CD4-positive, alpha-beta memory T cell (primary cell): ENCODE measurements at places on chromosomes 6 and 20. TPM values are rescaled to one million over a fixed set of nuclear protein-coding genes. Genes with fewer than 3 reads are reported as not detected.

Gene CD24
- total RNA-seq, result not detected

Gene MEP1A
- total RNA-seq, result not detected

Gene PLN
- not detected for total RNA-seq

Gene PMEPA1
- total RNA-seq, result 8.1 TPM

DNA sequence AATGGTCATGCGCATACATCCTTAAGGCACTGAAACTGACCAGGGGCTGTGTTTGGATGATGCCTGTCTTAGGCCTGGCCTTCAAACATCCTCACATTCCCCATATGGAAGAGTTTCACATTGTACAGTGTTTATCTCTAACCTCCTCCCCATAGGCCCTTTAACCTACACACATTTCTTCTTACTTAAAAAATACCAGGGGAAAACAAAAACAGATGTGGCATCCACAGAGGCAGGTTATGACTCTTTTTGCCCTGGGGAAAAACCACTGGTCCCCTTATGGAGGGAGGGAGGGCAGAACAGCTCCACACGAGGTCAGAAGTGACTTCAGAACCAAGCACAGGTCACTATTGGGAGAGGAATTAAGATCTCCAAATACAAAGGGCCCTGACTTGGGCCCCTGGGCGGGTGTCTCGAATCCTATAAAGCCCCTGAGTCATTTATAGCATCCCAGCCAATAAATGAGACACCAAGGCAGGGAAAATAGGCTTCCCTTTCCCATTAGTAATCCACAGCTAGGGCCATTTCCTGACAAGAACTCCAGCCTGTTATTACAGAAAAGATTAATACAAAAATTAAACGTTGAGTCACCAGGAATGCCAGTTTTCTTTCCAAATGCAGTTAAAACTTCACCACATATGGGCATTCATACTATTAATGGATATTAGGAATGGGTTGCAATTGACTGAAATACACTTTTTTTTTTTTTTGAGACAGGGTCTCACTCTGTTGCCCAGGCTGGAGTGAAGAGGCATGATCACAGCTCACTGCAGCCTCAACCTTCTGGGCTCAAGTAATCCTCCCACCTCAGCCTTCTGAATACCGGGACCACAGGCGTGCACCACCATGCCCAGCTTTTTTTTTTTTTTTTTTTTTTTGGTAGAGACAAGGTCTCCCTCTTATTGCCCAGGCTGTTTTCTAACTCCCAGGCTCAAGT lies 107.2 kb downstream of the ATP9A start:
- peaks cover 12% of the 10 kb centered on the region for H3K4me1 ChIP-seq
- H3K4me3 ChIP-seq, result no peak overlapping the region
- no peak overlapping the region for H3K27ac ChIP-seq
- H3K36me3 ChIP-seq, result no peaks in the 10 kb centered on the region
- H3K27me3 ChIP-seq, result no peaks in the 10 kb centered on the region
- no peak for DNase-seq

GRCh38 chr6:112909781-112910180 lies 562.7 kb downstream of the RFPL4B start:
- DNase-seq, result no peak
- H3K27ac ChIP-seq, result no peak overlapping the region
- no peaks in the 10 kb centered on the region for H3K36me3 ChIP-seq
- H3K4me1 ChIP-seq, result no peaks in the 10 kb centered on the region
- no peaks in the 10 kb centered on the region for H3K27me3 ChIP-seq
- H3K4me3 ChIP-seq, result no peak overlapping the region

GRCh38 chr20:12535316-12535715 lies 473.5 kb upstream of the SPTLC3 start:
- H3K27ac ChIP-seq, result no peak overlapping the region
- no peaks in the 10 kb centered on the region for H3K4me1 ChIP-seq

DNA sequence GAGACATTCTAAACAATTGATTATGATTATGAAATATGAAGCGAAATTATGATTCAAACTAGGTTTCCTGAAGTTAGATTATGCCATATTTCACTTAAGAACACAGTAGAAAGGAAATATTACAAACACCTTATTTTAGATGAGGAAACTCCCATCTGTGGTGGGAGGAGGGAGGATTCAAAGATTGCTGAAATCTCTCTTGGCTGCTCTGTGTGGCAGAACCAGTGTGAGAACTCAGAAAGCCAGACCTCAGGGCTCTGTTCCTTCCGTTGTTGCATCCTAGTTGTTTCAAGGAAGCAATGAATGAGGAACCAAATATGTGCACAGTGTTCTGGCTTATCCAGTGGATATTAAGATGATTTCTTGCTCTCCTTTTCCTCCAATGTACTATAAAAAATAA lies 2.1 kb downstream of the TAAR5 start:
- H3K4me3 ChIP-seq, result no peak overlapping the region
- no peak for DNase-seq
- H3K36me3 ChIP-seq, result no peaks in the 10 kb centered on the region

DNA sequence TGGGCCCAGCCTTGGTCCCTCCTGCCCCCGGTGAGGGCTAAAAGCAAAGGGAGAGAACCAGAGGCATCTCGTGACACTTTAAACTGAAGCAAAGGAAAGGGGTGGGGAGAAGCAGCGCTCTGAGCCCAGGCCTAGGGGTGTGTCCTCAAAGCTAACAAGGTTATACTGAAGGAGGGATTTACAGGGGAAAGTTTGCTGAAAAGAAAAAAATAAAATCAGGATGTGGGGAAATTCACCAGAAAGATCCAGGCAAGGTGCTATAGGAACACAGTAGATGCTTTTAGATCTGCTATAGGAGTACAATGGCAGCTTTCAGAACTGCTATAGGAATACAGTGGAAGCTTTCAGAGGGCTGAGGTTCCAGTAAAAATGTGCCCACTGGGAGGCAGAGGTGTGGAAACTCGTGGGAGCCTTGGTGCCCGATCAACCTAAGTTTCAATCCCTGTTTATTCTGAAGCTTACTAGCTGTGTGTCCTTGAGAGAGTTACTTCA lies at the start of gene COL9A1:
TSS of gene COL9A1 (minus strand) at position 51 of the 492 bp plus-strand sequence. CDS start 160 bp downstream, outside the sequence.
- no peaks in the 10 kb centered on the region for H3K27me3 ChIP-seq
- H3K36me3 ChIP-seq, result no peaks in the 10 kb centered on the region
- no peak within 1 kb of the TSS for H3K27ac ChIP-seq
- H3K4me3 ChIP-seq, result no peak within 1 kb of the TSS
- H3K4me1 ChIP-seq, result no peaks in the 10 kb centered on the region

GRCh38 chr6:5657684-5658430 lies 348.9 kb downstream of the NRN1 start:
- no peak for DNase-seq
- no peak overlapping the region for H3K27ac ChIP-seq
- no peak overlapping the region for H3K4me3 ChIP-seq
- no peaks in the 10 kb centered on the region for H3K27me3 ChIP-seq

- H3K36me3 ChIP-seq, result no peaks in the 10 kb centered on the region
- H3K4me1 ChIP-seq, result peaks cover 15% of the 10 kb centered on the region
- H3K4me3 ChIP-seq, result no peak overlapping the region
- H3K27me3 ChIP-seq, result no peaks in the 10 kb centered on the region
These were observed 20.5 kb downstream of the PTK7 start for GRCh38 chr6:43096451-43097097.

DNA sequence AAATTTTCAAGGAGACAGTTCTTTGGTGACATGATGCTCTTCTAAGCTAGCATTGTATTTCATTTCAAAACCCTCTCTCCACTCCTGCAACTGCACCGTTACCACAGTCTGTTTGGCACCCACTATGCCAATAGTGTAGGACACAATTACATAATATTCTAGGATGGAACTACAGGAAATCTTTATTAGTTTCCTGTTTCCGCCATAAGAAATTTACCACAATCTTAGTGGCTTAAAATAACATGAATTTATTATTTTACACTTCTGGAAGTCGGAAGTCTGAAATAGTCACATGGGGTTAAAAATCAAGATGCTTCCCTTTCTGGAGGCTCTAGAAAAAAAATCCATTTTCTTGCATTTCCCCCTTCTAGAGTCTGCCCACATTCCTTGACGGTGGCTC lies 733.1 kb downstream of the HDGFL1 start:
- no peaks in the 10 kb centered on the region for H3K36me3 ChIP-seq
- H3K4me3 ChIP-seq, result no peak overlapping the region
- no peaks in the 10 kb centered on the region for H3K27me3 ChIP-seq
- no peak overlapping the region for H3K27ac ChIP-seq
- DNase-seq, result no peak
- H3K4me1 ChIP-seq, result no peaks in the 10 kb centered on the region

- DNase-seq, result no peak
- H3K36me3 ChIP-seq, result no peaks in the 10 kb centered on the region
- H3K4me3 ChIP-seq, result no peak overlapping the region
- H3K27ac ChIP-seq, result no peak overlapping the region
- no peaks in the 10 kb centered on the region for H3K27me3 ChIP-seq
These were observed 119.3 kb downstream of the PDE10A start for GRCh38 chr6:165543781-165544180.

GRCh38 chr6:52576054-52576391 lies 837 bp downstream of the TRAM2 start:
- no peak for DNase-seq
- H3K4me1 ChIP-seq, result peaks cover 46% of the 10 kb centered on the region
- H3K27ac ChIP-seq, result peak overlapping the region; percentile 63
- peak overlapping the region; percentile 81 for H3K4me3 ChIP-seq

DNA sequence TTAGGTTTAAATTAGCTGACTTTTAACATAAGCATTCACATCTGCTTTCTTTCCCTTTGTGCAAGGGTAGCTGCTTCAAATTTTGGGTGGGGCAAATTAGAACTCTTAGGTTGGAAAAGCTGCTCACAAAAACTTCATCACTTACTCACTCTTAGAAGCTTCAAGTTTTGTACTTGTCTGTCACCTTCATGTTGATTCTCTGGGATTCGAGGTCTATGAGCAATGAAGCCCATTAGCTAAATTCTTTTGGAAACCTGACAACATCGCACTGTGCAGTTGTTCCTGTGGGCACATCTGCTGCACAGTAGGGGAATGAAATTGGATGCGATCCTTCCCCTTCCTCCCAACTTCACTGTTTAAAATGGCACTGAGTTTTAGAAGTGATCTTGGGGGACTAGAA lies 156.1 kb downstream of the UBE3D start:
- DNase-seq, result no peak
- no peak overlapping the region for H3K4me3 ChIP-seq
- no peaks in the 10 kb centered on the region for H3K4me1 ChIP-seq
- H3K27ac ChIP-seq, result no peak overlapping the region
- H3K36me3 ChIP-seq, result no peaks in the 10 kb centered on the region

- H3K4me3 ChIP-seq, result no peak overlapping the region
- H3K36me3 ChIP-seq, result no peaks in the 10 kb centered on the region
- H3K27ac ChIP-seq, result no peak overlapping the region
- no peaks in the 10 kb centered on the region for H3K27me3 ChIP-seq
These were observed 96.0 kb downstream of the INSM1 start for GRCh38 chr20:20463933-20464374.

DNA sequence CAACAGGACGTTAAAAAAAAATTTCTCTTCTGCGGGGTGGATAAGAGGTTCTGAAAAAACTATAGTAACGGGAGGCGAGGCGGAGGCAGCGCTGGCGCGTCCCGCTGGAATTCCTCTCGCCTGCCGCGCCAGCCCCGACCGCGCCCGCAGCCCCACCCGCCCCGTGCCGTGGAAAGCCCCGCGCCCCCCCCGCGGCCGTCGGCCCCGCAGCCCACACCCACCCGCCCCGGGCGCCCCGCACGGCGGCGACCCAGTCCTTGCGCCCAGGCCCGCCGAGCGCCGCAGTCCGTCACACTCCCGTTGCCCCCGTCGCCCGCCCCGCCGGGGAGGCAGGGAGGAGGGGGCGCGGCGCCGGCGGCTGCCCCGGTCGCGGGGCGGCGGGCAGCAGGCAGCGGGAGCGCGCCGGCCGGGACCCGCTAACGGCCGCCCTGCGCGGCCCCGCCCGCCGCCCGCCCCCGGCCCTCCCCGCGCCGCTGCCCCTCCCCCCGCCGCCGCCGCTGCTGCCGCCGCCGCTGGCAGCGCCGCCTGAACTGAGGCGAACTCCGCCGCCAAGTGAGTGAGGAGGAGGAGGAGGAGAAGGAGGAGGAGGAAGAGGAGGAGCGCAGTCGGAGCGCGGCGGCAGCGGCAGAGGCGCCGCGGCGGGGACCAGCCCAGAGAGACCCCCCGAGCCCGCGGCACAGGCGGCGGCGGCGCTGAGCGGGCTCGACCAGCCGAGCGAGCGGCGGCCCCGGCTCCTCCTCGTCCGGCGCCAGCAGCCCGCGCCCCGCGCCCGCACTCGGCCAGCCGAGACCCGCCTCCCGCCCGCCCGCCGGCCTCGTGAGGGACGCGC lies at the start of gene QKI:
TSS of gene QKI (plus strand) at position 602 of the 829 bp plus-strand sequence. CDS start 476 bp downstream, outside the sequence.
- H3K27ac ChIP-seq, result peak within 1 kb of the TSS; percentile 81
- no peaks in the 10 kb centered on the region for H3K27me3 ChIP-seq
- H3K36me3 ChIP-seq, result no peaks in the 10 kb centered on the region
- H3K4me1 ChIP-seq, result peaks cover 32% of the 10 kb centered on the region
- DNase-seq, result peak; percentile 81
- peak within 1 kb of the TSS; percentile 66 for H3K4me3 ChIP-seq

DNA sequence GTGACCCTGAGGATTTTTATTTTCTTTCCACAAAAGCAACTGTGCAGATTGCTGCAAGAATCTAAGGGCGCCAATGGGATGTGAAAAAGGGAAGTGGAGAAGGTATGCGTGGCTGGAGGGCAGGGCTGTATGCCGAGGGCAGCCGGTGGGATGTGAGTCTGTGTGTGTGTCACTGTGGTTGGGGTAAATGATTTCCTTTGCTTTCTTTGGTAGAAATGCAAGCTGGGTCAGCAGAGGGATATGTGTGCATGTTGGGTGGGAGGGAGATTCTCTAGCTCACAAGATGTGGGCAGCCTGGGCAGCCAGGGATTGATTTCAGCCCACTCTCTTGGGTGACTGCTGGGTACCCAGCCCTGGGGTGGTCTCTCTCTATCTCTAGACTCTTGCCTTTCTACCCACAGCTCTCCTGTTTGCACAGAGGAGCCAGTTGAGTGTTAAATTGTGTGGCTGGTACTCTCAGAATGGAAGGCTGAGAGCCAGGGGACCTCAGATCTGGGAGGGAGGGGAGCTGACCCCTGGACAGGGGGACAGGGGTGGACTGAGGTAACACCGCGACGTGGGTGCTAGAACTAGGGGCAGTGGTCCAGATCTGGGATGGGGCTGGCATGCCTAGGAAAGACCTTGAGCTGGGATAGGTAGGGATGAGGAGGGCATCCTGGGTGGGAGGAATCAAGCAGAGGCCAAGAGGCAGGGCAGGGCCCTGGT lies 136.8 kb upstream of the RNF24 start:
- no peaks in the 10 kb centered on the region for H3K36me3 ChIP-seq
- H3K27ac ChIP-seq, result no peak overlapping the region
- no peak for DNase-seq
- peaks cover 8% of the 10 kb centered on the region for H3K4me1 ChIP-seq
- peaks cover 12% of the 10 kb centered on the region for H3K27me3 ChIP-seq

GRCh38 chr6:161064915-161065314 lies 73.3 kb downstream of the MAP3K4 start:
- no peaks in the 10 kb centered on the region for H3K27me3 ChIP-seq
- no peak overlapping the region for H3K4me3 ChIP-seq
- no peak overlapping the region for H3K27ac ChIP-seq

GRCh38 chr6:119280668-119281067 lies 68.9 kb downstream of the MAN1A1 start:
- no peak overlapping the region for H3K27ac ChIP-seq
- DNase-seq, result no peak
- no peaks in the 10 kb centered on the region for H3K27me3 ChIP-seq
- no peak overlapping the region for H3K4me3 ChIP-seq

- no peak overlapping the region for H3K27ac ChIP-seq
- no peaks in the 10 kb centered on the region for H3K36me3 ChIP-seq
- H3K27me3 ChIP-seq, result peaks cover 11% of the 10 kb centered on the region
- no peaks in the 10 kb centered on the region for H3K4me1 ChIP-seq
- DNase-seq, result no peak
These were observed 87.1 kb downstream of the BFSP1 start for GRCh38 chr20:17444091-17444490.
